A549 treated with CpdA at 1 μM for 4 hours (cell line): ENCODE measurements at places on chromosomes 2 and 18. TPM values are rescaled to one million over a fixed set of nuclear protein-coding genes. Genes with fewer than 3 reads are reported as not detected.

Gene BOLL
- total RNA-seq: not detected in 5 replicates

Gene CAPN14
- 0.02 to 0.06 TPM in 2 of 5 replicates, not detected in the others for total RNA-seq

Gene RGPD3
- total RNA-seq: 0.15 to 0.22 TPM (median 0.19 TPM) in 5 replicates

Gene DLGAP1
- not detected in 5 replicates for total RNA-seq

Gene SCN7A
- total RNA-seq: not detected in 5 replicates

Gene ZNF519
- total RNA-seq: 1.7 to 2.3 TPM (median 1.9 TPM) in 5 replicates

Gene GPR17
- 0.09 to 0.21 TPM (median 0.12 TPM) in 4 of 5 replicates, not detected in the other for total RNA-seq

Gene PUM2
- 38.1 to 49.0 TPM (median 44.7 TPM) in 5 replicates for total RNA-seq

Gene THAP4
- total RNA-seq: 58.1 to 87.7 TPM (median 74.3 TPM) in 5 replicates

Gene SLC35F6
- total RNA-seq: 36.6 to 41.1 TPM (median 38.7 TPM) in 5 replicates

Gene LYPD6B
- not detected in 5 replicates for total RNA-seq

Gene PLB1
- total RNA-seq: 1.0 to 2.1 TPM (median 1.6 TPM) in 5 replicates

Gene MMADHC
- total RNA-seq: 91.0 to 111 TPM (median 92.2 TPM) in 5 replicates

Gene INHBB
- 11.5 to 19.8 TPM (median 13.6 TPM) in 5 replicates for total RNA-seq

Gene DOCK10
- 43.4 to 56.2 TPM (median 46.6 TPM) in 5 replicates for total RNA-seq

Gene VAPA
- 176 to 207 TPM (median 186 TPM) in 5 replicates for total RNA-seq

Gene CCNT2
- total RNA-seq: 9.1 to 11.4 TPM (median 9.9 TPM) in 5 replicates

Gene NT5C1B
- not detected in 5 replicates for total RNA-seq

Gene SERPINB13
- not detected in 5 replicates for total RNA-seq

Gene RNU2-63P
- total RNA-seq: not detected in 5 replicates

Gene ANKZF1
- 16.9 to 25.9 TPM (median 21.0 TPM) in 5 replicates for total RNA-seq
